CD4-positive, alpha-beta T cell (primary cell): ENCODE measurements at places on chromosomes 7 and 10.

DNA sequence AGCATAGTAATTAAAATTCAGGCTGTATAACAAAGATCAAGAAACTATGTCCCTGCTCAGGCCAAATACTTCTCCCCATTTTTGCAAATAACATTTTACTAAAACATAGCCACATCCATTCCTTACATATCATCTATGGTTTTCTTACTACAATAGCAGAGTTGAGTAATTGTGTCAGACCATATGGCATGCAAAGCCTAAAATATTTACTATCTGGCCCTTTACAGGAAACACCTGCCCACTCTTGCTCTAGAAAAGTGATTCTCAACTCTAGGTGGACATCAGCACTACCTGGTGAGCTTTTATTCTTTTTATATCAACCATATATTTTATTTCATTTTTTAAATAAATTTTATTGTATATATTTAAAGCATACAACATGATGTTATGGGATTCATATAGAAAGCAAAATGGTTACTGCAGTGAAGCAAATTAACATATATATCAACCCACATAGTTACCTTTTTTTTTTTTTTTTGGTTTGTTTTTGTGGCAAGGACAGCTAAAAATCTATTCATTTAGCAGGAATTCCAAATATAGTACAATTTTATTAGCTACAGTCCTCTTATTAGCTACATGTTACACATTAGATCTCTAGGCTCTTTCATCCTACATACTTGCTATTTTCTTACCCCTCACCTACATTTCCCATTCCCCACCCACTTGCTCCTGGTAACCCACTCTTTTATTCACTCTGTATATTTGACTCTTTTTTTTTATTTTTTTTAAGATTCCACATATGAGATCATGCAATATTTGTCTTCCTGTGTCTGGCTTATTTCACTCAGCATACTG lies 19.6 kb downstream of the ABI1 start:
- DNase-seq: no peak

GRCh38 chr7:150952331-150953050 lies 25.6 kb downstream of the KCNH2 start:
- no peak for DNase-seq

DNA sequence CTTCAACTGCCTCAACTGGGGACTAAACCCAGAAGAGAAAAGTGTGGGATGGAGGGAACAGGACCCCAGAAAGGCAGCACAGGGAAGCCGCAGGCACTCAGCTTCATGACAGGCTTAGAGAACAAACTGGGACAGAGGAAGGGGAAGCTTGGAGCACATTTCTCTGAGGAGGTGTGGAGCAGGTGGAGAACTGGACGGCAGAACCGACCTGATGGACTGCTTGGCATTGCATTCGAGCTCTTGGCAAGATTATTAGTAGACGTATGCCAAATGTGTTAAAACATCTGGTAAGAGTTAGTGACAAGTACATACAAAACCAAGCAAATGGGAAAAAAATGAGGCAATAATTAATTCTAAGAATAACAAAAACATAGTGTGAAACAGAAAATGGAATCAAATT lies 335.7 kb downstream of the SFMBT2 start:
- DNase-seq: no peak

- DNase-seq: no peak
Observed at GRCh38 chr7:133036289-133036688, 45.6 kb downstream of the CHCHD3 start.

GRCh38 chr7:7956531-7957128 lies 12.0 kb upstream of the GLCCI1 start:
- no peak for DNase-seq

DNA sequence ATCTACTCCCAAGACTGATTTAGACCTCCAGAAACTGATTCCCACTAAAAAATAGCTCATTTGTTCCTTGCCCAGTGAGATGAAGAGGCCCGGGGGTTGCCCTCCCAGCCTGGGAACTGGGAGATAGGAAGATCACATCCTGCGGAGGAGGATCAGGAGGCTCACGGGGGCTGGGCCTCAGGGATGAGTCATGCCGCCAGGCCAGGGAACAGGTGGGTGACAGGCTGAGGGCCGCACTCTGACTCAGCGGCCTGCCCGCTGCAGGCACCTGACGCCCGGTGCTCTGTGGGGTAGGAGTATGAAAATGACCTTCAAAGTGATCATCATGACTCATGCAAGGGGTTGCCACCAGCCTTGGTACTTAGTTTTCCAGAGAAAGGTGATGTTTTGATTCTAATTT lies 104.5 kb upstream of the ZPBP start:
- DNase-seq: peak; percentile 53

GRCh38 chr7:100130608-100131453 lies 4.1 kb downstream of the MBLAC1 start:
- peak; percentile 78 for DNase-seq

DNA sequence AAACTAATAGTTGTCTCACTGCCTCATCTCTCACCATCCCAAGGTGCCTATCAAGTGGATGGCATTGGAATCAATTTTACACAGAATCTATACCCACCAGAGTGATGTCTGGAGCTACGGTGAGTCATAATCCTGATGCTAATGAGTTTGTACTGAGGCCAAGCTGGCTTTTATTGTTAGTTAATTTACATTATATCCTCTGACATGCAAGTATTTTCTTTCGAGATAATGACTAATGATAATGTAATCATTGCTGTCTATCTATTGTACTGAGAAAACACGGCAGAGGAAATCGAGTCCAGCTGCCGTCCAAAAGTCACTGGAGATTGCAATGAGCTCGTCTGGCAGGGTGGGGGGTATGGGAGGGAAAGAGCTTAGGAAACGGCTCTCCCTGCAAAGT lies 172.4 kb upstream of the LANCL2 start:
- DNase-seq: no peak

DNA sequence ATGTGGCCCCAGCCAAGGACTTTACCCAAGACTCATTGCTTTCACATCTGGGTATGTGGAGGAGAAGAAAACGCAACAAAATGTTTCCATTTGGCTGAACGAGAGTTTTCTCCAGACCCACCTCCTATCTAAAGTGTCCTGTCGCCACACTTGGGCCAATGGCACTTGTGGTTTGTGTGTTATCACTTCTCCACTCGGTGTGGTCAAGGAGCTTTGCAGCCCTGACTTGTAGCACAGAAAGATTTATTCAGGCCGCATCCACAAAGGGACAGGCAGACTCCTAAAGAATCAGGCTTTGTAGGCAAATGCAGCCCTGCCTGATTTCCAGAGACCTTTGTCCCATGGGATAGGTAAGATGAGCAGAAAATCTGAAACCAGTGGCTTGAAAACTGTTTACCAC lies 12.8 kb upstream of the LRRC4 start:
- DNase-seq: no peak

DNA sequence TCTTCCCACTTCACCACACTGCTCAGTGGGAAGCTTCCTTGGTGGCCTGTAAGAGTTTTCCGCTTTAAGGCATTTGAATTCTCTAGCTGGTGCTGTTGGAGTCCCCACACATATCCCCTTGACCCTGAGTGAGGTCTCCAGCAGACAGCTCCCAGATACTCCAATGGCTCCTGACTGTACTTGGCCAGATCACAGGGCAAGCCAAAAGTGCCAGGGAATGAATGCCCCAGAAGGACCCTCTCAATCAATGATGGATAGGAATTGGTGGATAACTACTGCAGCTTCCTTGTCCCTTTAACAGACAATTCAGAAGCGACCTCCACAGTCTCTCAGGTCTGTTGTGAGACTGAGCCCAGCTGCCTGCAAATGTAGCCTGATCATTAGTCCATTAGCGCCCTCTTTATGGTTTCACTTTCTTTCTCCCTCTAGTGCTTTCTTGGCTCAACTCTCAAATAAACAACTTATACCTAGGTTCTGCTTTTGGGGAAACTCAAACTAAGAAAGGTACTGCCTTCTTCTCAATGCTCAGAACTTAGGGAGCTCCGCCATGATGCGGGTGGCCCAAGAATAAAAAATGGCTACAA lies 283.0 kb downstream of the TCF7L2 start:
- DNase-seq: no peak
